G401 (cell line): ENCODE measurements at places on chromosomes 16 and 17. TPM values are rescaled to one million over a fixed set of nuclear protein-coding genes. Genes with fewer than 3 reads are reported as not detected.

The AGRP gene
- not detected in 2 replicates for total RNA-seq

The KRTAP9-4 gene
- total RNA-seq, result not detected in 2 replicates

The MYL11 gene
- total RNA-seq, result 0.58 TPM in 1 of 2 replicates, not detected in the other

The ZPBP2 gene
- total RNA-seq, result not detected in 2 replicates

The NRN1L gene
- not detected in 2 replicates for total RNA-seq

The PRAC1 gene
- 8.2 TPM in 1 of 2 replicates, not detected in the other for total RNA-seq

The RNU2-1 gene
- total RNA-seq, result not detected in 2 replicates

The POLG2 gene
- total RNA-seq, result 7.3 and 18.5 TPM in 2 replicates

The HEXIM1 gene
- total RNA-seq, result 24.1 and 26.3 TPM in 2 replicates

The TNFRSF17 gene
- not detected in 2 replicates for total RNA-seq

The ZNF286A gene
- total RNA-seq, result 24.3 and 56.3 TPM in 2 replicates

The MAP3K14 gene
- total RNA-seq, result 17.5 and 17.8 TPM in 2 replicates

The SLC6A4 gene
- not detected in 2 replicates for total RNA-seq

The GLP2R gene
- not detected in 2 replicates for total RNA-seq

The MYH8 gene
- not detected in 2 replicates for total RNA-seq

The BAIAP2 gene
- total RNA-seq, result 16.1 and 21.1 TPM in 2 replicates

The CHRNE gene
- total RNA-seq, result not detected in 2 replicates

The TBC1D28 gene
- not detected in 2 replicates for total RNA-seq

The HSD17B1 gene
- total RNA-seq, result 3.5 and 4.4 TPM in 2 replicates

The TBC1D26 gene
- total RNA-seq, result 0.61 TPM in 1 of 2 replicates, not detected in the other

The TEX19 gene
- 5.5 and 5.7 TPM in 2 replicates for total RNA-seq

The ABCC12 gene
- total RNA-seq, result not detected in 2 replicates
